Bone marrow (tissue), 2 donors: ENCODE measurements at places on chromosomes 6 and 20.

DNA sequence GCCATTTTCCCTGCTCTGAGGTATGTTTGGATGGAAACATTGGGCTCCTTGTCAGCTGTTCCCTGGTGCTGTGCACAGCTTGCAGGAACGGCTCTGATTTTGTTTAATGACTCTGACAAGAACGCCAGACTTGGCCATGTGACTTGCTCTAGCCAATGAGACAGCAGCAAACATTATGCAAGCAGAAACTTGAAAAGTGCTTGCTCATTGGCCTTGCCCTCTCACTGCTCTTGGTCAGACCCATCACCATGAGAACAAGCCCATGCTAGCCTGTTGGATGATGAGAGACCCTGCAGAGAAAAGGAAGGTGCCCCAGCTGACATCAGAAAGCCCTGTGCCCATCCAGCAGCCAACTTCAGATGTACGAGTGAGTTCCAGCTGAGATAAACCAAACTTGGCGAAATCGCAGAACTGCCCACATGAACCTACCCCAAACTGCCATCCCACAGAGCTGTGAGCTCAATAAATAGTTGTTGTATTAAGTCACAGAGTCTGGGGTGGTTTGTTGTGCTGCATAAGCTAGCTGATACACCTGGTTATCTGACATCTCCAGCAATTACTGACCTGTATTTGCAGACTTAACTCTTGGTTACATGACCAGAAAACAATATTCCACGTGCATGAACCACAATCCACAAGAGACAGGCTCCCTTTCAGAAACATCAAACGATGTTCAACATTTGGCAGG, 96.9 kb downstream of the JPH2 start:
- no peak for DNase-seq

DNA sequence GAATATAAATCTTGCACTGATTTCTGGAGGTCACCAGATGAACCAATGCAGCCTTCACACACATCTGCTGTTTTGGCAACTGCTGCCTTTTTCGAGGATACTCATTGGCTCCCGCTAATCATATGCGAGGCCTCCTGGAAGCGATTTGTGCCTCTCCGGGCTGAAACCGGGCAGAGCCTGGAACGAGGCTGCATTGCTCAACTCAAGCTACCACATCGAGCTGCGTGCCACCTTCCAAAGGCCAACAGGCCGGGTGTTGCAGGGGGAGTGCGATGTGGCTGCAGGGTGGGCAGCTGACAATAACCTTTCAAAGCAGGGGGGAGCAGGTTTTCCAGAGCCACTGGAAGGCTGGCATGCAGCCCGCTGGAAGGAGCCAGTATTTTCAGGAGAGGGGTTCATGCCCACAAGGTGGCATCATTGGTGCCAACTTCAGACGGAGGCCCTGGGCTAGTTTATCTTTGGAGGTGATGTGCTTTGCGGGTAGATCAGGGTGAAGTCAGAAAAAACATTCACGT, 122.6 kb upstream of the IFNGR1 start:
- no peak for DNase-seq

GRCh38 chr6:87701344-87701675, 723 bp downstream of the AKIRIN2 start:
- DNase-seq, result no peak

- DNase-seq, result no peak
Observed at GRCh38 chr20:62560162-62560561, 82.1 kb upstream of the SLCO4A1 start.
